Stimulated activated naive CD4-positive, alpha-beta T cell (primary cell): ENCODE measurements at places on chromosomes 12 and 14.
A peak's percentile ranks its signal among the peaks of the same experiment; 100 is the strongest.

DNA sequence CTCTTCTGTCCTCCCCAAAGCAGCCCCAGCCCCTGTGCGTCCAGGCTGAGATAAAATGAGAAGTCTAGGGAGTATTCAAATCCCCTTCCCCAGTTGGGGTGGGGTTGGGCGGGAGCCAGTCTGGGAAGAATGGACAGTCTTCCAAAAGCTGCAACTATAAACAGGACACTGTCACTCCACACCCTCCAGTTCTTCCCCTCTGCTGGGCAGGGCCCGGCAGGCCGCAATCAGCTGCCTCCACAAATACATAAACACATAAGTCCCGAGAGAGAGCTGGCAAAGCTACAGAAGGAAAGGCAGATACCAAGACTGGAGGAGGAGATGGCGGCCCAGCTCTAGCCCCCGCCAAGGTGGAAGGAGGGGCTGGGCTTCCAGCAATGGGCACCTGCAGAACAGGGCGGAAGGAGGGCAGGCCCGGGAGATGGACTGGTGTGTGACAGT, 12.7 kb downstream of the LTBP2 start:
- DNase-seq = no peak

DNA sequence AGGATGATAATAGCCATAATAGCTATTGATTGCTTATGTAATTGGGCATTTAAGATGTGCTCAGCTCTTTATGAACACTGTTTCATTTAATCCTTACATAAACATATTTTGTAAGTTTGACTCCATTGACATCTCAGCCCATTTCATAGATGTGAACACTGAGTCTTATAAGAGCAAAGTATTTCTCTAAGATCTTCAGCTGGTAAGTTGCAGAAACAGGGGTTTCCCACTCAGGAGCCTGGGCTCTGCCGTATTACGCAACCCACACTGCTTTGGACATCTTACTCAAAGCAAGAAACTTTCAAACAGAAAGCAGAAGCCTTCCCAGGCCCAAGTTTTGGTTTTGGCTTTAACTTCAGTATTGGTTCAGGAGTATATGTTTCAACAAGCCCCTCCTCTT, 705.1 kb downstream of the MED13L start:
- no peak for DNase-seq

- DNase-seq = no peak
Measured at GRCh38 chr14:44403193-44403592, 103.9 kb downstream of the FSCB start.

- no peak for DNase-seq
Measured at GRCh38 chr12:58148976-58149375, 207.6 kb downstream of the ATP23 start.

DNA sequence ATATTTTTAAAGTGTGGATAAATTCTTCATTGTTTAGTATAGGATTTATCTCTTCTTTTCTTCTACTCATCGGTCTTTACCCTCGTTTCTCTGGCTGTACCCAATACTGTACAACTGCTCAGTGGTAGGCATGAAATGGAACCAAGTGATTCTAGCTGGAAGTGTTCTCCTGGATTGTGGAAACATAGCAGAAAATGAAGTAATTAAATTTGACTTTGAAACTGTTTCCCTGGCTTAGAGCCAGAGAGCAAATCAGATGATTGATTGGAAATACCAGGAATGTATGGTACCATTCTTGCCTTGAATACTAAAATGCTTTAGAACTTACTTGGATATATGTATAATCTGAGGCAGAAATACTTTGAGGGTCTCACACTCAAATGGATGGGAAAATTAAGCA, 292.3 kb downstream of the ERC1 start:
- no peak for DNase-seq

DNA sequence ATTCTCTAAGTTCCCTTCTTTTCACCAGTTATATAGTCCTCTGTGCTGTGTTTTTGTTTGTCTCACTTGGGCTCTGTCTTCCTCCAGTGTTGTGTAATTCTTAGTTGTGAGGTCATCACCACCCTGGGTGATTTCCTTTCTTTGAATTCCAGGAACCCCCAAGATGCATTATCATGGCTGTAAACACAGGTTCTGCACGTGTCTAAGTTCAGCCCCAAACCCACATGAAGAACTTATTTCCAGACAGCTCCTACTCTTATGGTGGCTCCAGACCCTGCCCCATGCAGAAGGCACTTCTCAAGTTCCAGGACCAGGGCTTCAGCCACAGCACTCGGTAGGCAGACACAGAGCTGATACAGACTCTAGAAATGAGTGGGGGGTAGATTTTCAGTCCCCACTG, 560.5 kb downstream of the BCL11B start:
- no peak for DNase-seq

DNA sequence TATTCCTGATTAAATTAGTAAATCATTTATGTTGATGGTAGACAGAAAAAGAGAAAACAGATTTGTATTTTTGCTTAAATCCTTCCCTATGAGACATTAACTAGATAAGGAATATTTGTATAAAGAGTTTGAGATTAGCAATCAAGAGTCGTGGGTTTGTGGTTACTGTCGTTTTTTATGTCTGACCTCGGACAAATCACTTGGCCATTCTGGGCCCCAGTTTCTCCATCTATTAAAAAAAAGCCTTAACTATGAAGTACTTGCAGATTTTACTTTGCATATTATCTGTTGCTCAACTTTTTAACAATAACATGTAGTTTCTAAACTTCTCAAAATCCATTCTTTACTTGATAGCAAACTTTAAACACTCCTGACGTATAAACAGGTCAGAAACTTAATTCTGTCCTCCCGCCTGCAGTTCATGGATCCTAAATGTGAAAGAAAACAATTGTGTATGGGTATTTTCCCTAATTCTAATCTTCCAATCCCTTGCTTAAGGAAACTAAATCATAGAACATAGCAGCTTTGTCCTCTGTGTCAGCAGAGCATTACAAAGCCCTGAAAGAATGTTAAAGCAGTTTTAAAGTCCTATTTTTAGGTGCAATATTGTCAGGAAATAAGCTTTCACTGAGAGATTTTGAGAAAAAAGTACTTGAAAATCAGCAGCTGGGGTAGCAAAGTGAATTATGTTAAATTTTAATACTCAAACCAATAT, 118.2 kb downstream of the GPR135 start:
- DNase-seq = no peak

- no peak for DNase-seq
Measured at GRCh38 chr12:76628745-76629144, 69.2 kb upstream of the OSBPL8 start.

DNA sequence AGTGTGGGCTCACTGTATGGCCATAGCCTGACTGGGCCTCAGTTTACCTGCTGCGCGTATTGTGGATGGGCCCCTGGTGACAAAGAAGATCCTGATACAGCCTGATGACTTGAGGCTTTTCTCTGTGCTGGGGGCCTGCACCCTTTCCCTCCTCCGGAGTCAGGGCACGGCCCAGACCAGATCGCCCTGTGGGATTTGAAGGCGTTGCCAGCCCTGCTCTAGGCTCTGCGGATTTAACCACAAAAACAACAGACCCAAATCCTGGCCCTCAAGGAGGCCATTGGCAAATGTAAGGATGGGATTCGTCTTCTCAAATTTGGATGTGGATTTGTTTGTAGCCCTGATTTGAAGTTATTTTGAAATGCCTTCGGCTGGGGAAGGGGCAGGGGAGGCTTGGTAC, 195.8 kb downstream of the TSPAN9 start:
- no peak for DNase-seq

- DNase-seq = no peak
Measured at GRCh38 chr12:92585115-92585727, 117.6 kb upstream of the PLEKHG7 start.

- DNase-seq = no peak
Measured at GRCh38 chr14:29630566-29631160, 297.0 kb downstream of the PRKD1 start.

DNA sequence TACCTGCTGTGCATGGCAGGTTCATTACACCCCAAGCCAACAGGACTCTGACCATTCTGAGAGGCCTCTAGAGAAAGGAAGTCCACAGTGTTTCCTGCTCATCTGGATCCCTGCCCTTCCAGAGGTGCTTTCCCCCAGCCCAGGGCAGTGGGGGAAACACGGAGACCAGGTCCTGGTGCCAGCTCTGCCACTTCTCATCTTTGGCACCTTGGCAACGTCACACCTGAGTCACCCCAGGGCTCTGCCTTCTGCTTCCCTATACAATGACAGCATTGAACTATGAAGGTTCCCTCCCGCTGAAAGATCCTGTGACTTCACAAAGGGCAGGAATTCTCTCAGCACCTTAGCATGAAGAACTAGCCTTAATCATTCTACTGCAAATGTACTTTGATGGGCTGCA, 74.9 kb downstream of the ANO2 start:
- no peak for DNase-seq

DNA sequence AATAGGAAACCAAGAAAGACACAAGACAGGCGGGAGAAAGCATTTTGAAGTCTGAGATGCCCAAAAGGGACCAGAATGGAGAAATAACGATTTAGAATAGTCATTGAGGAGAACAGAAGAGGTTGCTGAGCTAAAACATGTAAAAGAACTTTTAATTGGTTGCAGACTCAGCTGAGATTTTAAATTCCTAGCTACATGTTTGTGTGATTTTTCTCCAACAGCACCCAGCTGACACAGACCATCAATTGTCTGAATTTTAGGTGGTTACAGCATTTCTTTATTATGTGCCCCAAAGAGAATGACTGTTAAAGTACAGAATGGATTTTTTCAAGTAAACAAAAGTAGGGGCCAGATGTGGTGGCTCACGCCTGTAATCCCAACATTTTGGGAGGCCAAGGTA, 50.3 kb downstream of the BAZ1A start:
- no peak for DNase-seq

DNA sequence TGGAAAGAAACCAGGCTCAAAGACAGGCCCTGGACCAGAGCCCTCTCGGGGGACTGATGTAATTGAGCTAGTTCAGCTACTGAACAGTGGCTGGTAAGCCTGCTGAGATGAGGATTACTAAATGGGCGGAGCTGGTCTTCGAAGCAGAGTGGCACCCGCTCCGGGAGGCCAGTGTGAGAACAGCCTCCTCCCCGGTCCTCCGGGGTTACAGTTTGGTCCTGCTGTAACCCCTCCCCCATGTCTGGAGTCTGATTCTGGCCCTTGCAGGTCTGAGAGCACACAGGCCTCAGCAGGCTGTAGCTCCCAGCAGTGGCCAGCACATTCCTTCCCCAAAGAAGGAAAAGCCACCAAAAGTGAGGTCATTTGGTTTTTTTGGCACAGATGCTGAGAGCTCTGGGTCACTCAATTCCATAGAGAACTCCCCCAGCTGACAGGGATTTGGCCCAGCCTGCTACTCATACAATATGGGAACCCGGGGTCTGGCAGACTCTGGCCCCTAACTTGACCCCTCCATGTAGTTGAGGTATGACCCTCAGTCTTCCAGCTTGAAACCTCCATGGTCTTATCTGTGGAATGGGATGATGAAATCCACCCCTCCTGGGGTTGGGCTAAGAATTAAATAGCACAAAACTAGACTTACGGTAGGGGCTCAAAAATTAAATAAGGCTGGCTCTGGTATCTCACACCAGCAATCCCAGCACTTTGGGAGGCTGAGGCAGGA, 39.0 kb downstream of the ACTN1 start:
- no peak for DNase-seq

DNA sequence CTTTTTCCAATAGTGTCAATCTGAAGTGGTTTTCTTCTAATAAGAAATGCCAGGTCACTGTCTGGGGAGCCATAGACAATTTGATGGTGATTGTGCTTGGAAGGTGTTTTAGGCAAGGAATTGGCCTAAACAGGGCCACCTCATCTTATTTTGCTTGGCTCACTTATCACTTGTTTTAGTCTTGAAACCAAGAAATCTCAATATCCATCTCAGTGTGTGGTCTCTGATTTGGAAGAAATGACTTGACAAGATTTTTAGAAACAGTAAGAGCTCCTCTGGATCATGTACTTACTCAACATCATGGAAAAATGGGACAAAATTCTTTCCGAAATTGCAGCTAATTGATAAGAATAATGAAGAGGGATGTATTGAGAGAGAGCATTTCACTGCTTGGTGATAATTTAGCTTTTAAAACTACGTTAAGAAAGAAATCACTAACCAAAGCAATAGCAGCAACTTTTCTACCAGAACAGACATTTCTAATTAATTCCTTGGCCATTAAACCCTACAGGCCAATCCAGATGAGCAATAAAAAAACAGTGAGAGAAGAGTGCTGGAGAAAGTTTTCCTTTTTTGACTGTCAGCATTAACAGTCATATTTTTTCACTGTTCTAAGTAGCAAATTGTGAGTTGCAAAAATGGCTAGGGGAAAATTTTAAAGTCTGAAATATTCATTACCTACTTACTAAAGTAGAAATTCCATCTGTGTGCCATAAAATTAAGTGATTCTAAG, 157.3 kb downstream of the AEBP2 start:
- no peak for DNase-seq

GRCh38 chr12:49564686-49565405, 3.1 kb downstream of the MCRS1 start:
- DNase-seq = no peak

DNA sequence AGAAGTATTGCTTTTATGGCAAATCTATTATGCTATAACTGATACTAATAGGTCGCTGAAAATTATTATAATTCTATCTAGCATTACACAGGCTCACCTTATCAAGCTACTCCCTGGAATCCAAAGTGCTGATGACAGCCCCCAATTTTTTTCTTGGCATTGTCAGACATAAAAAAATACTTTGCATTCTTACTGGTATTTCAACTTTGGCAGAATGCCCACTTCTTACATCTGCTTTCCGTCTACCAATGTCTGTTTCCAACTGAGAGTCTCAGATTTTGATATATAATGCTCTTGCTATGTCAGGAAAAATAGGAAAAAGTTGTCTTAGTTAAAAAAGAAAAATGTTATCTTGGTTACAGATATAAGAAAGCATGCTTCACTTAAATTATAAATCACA, 615.4 kb downstream of the C12orf50 start:
- no peak for DNase-seq

DNA sequence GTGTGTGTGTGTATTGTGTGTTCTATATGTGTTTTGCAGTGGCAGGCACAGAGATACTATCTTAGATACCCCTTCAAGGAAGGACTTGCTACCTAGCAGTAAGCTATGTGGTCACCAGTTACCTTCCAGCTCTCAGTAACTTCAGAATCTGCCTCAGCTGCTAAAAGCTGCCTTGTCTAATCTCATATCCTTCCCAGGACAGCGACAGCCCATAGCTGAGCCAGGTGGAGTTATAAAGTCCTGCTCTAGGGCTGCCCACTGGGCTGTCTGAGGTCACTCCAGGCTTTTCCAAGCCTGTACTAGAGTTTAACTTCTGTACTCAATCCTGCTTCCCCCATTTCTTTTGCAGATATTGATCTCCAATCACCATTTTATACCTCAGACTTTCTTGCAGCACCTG, 942.6 kb downstream of the GALC start:
- DNase-seq = no peak

DNA sequence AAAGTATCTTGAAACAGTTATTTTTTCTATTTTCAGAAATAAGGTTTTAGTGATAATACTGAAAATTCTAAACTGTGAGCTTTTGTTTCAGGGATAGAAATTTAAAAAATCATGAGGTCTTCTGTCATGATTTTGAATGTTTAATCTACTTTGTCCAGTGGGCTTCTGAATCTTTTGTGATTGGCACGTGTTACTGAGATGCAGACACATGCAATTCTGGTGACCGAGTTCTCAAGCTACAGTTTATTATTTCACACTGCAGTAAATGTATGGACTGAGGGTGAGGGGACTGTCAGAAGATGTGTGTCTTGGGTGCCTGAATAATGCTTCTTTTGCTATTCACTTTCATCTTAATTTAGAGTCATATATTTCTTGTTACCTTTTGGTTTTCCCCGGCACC, 778.7 kb downstream of the DIO2 start:
- DNase-seq = no peak

- DNase-seq = peak; percentile 73
Measured at GRCh38 chr12:113136128-113136989, 798 bp upstream of the RASAL1 start.

- DNase-seq = no peak
Measured at GRCh38 chr14:68822132-68822651, 29.3 kb upstream of the ZFP36L1 start.
